ENCODE measurements at places on chromosomes 6 and 20.

DNA sequence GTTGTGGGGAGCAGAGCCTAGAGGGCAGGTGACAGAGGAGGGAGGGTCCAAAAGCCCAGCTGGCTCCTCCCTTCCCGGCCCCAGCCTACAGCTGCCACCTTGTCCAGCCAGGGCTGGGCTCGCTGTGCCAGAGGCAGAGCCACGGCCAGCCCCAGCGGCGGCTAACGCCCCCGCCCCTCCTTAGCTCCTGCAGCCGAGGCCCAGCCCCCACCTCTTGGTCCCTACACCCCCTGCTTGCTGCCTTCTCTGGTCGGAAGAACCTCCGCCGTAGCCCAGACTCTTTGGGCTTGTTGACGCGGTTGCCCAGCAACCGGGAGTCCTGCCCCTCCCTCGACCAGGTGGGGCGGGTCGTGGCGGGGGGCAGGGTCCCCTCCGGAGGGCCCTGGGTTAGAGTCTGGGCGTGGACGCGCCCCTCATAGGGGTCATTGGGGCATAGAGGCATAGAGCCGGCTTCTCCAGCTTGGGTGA, 521 bp upstream of the LKAAEAR1 start:
- no peak for DNase-seq

- DNase-seq = no peak
These were observed 153.7 kb upstream of the RIPOR2 start for GRCh38 chr6:25089442-25089841.

- DNase-seq = no peak
These were observed 59.0 kb downstream of the TCP11 start for GRCh38 chr6:35082046-35082732.

DNA sequence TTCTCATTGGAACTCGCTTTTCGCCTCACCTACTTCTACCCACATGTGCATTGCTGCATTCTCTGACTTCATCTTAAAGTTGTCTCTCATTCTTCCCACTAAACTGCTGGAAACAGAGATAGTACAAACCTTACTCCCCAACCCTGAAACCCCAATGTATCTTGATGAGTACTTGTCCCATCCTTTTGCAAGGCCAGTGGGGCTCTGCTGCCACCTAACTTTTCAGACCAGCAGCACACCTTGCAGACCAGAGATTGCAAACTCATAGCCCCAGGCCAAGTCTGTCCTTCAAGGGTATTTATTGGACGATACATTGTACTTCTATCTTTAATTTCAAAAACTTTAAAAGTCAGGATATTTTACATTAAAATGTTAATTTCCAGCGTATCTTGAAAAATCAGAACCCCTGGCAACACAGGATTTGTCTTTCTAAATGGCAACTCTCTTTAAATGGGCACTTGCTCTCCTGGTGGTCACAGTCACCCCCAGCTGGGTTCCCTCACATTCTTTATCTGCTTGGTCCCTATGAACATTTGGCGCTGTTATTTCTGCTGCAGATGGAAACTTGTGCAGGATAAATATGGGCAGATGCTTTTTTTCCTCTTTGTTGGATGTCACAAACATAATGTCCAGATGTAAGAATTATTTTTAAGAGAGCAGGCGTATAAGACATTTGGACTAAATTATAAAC, 83.9 kb downstream of the SOD2 start:
- DNase-seq = no peak

- DNase-seq = no peak
These were observed 69.9 kb downstream of the CRYBG1 start for GRCh38 chr6:106430466-106430865.

GRCh38 chr6:2883673-2884072, 19.4 kb downstream of the SERPINB9 start:
- DNase-seq = no peak

DNA sequence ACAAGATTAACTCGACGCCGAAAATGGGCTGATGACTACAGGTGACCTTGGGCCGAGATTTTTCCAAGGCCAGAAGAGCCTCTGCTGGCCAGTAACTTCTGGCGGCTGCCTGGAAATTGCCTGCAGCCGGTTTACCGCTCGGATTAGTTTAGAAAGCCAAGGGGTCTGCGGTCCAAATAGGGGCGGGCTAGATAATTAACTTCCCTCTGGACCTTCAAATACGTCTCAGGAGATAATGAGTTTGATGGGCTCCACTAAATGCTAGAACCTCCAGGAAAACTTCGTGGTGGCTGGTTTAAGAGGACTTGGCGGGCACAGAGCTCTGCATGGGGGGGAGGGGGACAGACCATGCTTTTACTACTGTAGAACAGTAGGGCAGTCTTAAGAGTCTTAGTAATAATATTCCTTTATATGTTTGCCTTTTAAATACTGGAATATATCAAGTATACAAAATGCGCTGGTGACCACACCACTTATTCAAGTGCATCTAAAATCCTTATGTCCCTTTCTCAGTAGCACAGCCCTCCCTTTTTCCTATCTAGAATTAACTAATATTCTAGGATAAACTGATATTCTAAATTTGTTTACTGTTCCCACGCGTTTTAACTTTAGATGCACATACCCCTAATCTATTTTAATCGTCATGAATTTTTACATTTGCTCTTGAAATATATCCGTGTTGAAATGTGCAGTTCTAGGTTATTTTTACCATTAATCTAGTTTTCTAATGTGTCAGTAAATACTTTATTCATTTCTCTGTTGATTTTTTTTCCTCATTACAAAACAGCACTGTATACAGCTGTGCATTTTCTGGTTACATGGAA, 107.5 kb upstream of the PRSS16 start:
- no peak for DNase-seq

DNA sequence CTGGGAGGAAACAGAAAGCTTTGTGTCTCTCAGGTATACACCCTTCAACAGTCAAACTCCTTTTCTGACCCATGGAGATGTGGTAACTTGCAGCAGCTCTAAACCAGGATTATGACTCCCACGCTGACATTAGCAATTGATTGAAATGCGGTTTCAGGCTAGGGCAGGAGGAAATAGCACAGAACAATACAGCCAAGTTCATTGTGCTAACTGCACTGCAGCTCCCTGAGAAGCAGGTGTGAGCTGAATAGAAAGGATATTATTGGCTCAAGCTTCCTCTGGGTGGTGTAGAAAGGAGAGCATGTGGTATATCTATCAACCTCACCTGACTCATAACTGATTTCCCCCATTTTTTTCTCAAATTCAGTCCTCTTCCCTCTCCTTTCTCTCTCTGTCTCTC, 612.3 kb upstream of the BTBD3 start:
- DNase-seq = no peak

- DNase-seq = no peak
These were observed 322.2 kb downstream of the ESR1 start for GRCh38 chr6:152129691-152130151.

DNA sequence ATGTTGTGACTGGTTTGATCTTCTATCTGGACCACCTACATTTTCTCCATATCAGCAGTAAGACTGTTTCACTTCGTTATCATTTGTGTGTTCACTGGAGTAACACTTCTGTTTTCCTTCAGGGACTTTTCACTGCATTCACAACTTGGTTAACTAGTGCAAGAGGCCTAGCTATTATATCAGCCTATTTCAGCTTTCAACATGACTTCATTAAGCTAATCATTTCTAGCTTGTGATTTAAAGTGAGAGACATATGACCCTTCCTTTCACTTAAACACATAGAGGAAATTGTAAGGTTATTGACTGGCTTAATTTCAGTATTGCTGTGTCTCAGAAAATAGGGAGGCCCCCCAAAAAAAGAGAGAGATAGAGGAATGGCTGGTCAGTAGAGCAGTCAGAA, 622.8 kb upstream of the NRSN1 start:
- DNase-seq = no peak

DNA sequence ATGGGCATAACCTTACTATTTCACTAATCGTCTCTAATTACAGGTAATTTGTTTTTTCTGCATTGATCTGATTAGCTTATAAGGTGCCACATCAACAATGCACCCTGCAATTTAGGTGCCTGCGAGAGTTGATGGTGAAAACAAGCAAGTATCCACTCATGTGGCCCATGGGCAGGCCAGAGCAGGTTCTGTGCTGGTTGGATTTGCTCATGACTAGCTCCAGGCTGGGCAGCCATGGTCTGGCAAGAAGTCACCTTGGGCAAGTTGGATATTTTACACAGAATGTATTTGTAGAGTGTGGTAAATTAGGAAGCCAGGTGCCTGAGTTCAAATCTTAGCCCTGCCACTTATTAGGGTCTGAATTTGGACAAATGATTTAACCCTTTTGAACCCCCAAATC, 25.3 kb downstream of the RAB44 start:
- DNase-seq = no peak

- no peak for DNase-seq
These were observed 381.2 kb downstream of the C6orf118 start for GRCh38 chr6:164928057-164928727.

DNA sequence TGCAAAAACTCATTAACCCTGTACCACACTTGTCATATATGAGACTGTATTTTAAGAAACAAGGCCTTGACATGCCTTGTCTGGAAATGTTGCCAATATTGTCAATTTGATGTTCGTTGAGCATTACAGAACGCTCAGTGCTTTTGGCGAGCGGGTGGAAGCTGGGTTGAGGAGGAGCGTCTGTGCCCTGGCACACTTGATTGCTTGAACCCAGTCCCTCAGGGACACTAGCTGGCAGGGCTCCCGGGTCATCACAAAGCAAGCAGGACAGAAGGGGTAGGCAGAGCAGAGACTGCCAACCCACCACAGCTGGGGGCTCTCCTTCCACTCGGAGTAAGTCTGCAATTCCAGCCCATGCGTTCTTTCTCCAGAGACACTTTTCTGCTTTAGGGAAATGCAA, 286.3 kb downstream of the KHDC1L start:
- DNase-seq = peak; percentile 83

Measured in NCI-H1694 (cell line).